ENCODE measurements at places on chromosomes 6 and 20. TPM values are rescaled to one million over a fixed set of nuclear protein-coding genes. Genes with fewer than 3 reads are reported as not detected.
A peak's percentile ranks its signal among the peaks of the same experiment; 100 is the strongest.

The ARFGEF2 gene
- 23.8 TPM for total RNA-seq

The SLC16A10 gene
- 0.99 TPM for total RNA-seq

GRCh38 chr6:148747471-148748165, 788 bp downstream of the UST start:
- DNase-seq: peak; percentile 78

GRCh38 chr6:100553243-100553642, 88.5 kb upstream of the SIM1 start:
- no peak for DNase-seq

DNA sequence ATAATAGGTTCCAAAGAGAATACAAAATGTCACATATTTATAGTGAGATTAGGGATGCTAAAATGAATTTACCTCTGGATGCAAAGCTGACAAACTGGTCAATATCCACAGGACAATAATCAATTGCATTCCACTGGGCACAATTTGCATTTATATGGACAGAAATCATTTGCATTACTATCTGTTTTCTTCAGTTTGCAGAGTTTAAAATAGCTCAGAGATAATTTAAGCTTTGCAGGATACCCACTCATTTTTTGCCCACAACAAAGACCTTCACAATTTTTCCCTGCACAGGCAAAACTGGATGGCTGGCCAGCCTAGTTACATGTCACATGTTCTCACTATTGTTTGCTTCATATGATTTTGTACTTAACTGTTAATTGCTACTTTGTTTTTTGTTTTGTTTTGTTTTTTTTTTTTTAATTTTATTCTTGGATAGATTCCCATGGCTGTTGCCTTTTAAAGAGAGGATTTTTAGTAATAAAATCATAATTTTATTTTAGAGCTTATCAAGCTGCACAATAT, 483.5 kb downstream of the UTRN start:
- DNase-seq: no peak

DNA sequence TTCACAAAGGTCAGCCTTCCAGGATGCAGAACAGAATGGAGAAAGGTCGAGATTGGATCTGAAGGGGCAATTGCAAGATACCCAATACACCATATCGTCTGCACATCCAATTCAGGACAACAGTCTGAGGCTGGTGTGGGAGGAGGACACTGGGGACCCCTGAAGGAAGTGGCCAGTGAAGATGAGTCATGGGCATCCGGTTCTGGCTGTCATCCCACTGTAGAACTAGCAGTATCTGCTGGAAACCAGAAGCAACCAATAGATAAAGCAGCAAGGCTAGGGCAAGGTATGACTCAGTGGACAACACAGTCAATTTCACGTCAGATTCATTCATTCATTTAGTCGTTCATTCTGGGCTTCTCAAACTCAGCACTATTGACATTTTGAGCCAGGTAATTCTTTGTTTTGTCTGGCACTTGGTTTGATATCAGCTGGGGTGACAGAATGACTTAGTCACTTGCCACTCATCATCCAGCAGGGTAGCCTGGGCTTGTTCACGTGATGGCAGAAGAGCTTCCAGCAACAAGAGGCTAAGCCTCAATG, 30.3 kb upstream of the SHLD1 start:
- no peak for DNase-seq

GRCh38 chr6:3349388-3350251, 90.9 kb downstream of the PSMG4 start:
- DNase-seq: peak; percentile 24

DNA sequence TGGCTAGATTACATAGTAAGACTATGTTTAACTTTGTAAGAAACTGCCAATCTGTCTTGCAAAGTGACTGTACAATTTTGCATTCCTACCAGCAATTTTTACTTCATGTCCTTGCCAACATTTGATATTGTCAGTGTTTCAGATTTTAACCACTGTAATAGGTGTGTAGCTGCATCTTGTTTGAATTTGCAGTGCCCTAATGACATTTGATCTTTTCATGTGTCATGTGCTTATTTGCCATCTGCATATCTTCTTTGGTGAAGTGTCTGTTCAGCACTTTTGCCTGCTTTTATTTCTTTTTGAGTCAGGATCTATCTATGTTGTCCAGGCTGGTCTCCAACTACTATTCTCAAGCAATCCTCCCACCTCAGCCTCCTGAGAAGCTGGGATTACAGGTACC, 2.4 kb upstream of the PRPH2 start:
- no peak for DNase-seq

GRCh38 chr6:9334979-9335378, 899.6 kb upstream of the SLC35B3 start:
- no peak for DNase-seq

- DNase-seq: no peak
These were observed 224.9 kb downstream of the CDH4 start for GRCh38 chr20:61476956-61477355.

GRCh38 chr6:55913228-55914195, 38.1 kb upstream of the BMP5 start:
- DNase-seq: no peak

DNA sequence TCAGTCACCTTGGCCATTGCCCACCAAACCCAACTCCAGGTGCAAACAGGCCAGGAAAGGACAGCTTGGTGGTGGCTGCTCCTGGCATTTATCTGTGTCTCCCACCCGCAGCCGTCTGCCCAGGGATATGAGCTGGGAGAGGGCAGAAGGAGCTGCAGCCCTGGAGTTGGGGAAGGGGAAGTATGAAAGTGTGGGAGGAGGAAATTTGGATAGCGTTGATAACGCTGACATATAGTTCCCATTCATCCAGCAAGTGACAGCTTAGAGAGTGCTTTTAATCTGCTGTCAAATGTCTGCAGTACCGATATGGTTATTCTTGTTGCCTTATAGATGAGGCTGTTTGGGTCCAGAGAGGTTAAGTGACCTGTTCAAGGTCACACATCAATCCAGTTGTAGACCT, 741 bp downstream of the KCNK16 start:
- DNase-seq: no peak

DNA sequence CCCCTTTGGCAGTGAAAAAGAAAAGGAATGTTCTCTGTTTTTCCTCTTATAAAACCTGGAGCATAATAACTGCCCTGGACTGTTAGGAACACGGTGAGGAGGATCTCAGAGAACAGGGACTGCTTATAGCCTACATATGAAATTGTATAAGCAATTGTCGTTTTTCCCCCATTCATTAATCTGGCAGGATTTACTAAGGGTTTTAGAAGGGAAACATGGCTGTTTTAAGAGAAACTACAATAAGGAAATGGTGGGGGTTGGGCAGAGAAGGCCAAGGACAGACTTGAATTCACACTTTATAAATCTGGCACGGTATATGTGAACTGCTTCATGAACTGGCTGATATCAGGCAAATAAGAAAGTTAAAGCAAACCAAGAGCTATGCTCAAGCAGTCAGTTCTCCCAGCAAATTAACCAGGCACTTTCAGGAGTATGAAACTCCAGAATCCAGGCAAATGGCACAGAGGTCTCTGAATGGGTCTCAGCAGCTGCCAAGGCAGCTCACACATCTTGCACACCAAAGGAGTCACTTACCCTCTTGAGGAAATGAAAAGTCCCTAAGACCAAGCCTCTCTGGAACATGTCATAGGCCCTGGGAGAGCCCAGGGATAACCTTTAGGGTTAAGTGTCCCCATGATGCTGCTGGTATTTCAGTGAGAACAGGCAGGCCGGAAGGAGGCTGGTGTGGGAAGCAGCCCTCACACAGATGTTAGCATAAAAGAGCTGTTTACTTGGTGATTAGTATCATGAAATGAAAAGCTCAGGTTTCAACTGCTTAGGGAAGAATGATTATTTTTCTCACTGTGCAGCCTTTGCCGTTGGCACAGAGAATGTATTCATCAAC, 260.5 kb upstream of the MARCKS start:
- DNase-seq: no peak

DNA sequence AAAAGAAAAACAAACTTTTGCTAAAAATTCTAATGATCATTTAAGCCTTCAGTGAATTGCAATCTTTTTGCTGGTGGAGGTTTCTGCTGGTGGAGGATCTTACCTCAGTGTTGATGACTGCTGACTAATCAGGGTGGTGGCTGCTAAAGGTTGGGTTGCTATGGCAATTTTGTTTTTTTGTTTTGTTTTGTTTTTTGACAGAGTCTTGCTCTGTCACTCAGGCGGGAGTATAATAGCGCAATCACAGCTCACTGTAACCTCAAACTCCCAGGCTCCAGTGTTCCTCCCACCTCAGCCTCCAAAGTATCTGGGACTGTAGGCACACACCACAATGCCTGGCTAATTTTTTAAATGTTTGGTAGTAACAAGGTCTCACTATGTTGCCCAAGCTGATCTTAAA, 94.7 kb downstream of the ANKRD6 start:
- no peak for DNase-seq
